ENCODE measurements at places on chromosomes 11 and 22.

DNA sequence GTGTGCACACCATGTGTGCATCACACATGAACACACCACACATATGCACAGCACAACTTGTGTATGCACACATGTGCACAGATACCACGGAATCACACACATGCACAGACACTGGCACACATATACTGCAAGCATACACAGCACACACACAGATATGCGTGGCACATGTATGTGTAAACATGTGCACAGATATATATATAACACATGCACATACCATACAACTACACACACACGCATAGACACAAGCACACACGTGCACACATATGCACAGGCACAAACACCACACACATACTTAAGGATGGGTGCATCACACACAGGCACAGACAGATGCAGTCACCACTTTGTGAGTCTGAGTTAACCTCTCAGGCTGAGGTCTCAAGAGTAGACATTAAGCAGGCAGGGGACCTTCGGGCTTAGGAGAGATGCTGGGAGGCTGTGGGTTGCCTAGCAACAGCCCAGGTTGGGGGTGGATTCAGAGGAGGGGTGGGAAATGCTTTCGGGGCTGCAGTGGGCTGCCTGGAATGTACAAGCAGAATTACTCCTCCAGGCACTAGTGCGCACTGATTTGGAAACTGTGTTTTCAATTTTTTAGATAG, 82.9 kb downstream of the MYO18B start:
- DNase-seq: no peak

GRCh38 chr11:68825571-68825970, 16.1 kb downstream of the CPT1A start:
- DNase-seq: no peak

GRCh38 chr11:109526931-109527330, 104.9 kb downstream of the C11orf87 start:
- DNase-seq: no peak

DNA sequence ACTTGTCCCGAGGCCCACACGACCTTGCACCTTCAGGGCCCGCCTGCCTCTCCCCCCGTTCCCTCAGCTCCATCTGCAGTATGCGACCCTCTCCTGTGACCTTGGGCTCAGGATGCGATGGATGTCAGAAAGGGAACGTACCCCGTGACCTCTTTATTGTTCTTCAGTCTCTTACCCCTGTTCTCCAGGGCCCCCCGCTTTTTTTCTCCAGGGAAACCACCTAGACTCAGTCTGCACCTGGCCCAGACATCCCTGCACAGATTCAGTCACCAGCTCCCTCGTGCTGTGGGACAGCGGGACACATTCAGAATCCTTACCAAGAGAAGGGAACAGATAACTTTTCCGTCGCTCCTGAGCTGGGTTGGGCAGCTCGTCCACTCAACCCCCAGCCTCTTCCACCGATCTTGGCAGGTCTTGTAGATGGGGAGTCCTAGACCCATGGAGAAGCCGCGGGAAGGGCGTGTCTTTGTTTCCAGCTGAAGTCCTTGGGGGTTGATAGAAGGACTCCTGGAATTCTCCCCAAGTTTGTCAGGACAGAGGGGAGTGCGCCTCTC, 1.4 kb upstream of the PHOX2A start:
- DNase-seq: no peak

DNA sequence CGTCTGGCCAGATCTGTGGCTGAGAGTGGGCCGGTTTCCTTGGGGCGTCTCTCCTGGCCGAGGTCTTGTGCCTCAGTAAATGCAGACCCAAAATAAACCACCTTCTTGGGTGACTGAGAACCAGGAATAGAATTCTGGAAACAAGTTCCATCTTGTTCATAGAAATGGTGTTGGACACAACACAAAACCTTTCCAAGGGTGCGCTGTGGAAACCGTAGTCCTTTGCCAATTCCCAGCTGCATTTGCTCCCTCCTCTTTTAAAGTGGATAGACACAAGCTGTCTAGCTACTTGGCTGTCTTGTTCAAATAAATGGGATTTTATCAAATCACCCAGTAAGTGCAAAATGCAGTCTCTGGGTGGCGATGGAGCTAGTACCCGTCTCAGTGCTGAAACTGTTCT, 300.2 kb downstream of the SHANK2 start:
- DNase-seq: no peak

GRCh38 chr22:27542602-27543001, 259.0 kb downstream of the MN1 start:
- DNase-seq: no peak

DNA sequence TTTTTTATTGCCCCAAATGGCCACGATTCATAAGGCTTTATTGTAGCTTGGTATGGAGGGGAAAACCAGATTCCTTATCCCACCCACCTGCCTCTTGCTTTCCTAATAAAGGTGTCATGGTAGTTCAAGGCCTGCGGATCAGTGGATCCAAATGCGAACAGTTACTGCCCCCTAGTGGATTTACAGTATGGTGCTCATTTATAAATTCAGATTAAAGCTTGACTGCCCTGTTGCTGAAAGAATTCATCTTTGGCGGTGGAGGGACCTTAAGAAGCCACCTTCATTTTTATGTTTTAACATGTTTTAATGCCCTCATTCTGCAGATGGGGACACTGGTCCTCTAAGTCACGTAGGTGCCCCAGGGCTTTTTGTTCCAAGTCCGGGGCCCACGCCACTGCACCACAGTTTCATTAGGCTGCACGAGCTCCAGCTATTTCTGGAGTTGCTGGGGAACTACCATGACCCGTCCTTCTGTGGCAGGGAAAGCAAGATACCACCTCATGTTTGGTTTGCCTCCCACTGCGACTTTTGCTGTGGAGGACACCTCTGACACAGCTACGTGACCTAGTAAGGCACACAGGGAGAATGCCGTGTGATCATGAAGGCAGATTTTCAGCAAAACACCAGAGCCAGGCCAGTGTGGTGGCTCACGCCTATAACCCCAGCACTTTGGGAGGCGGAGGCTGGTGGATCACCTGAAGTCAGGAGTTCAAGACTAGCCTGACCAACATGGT, 15.6 kb upstream of the INCENP start:
- peak; percentile 10 for DNase-seq

GRCh38 chr11:7846003-7846402, 49.3 kb upstream of the OR5P2 start:
- DNase-seq: no peak

DNA sequence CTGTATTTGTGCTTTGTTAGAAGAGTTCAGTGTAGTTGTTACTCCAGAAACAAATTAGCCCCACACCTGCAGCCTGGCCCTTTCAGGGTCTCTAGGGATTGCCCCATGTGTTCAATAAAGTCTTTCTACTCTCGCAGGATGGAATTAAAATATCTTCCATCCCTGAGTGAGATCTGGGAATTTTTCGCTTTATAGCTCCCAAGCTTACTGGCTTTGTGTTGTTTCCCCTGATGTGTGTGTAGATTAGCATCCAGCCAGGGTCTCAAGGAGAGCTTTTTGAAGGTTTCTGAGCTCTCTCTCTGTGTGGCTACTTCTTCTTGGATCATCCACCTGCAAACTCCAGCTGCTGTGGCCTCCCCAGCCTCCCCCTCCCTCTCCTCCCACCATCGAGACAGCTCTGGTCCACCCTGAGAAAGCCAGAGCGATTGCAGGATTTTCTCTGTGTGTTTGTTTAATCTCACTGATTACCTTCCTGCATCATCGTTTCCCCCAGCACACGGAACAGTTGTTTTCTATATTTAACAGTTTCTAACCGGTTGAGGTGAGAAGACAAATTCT, 553.5 kb downstream of the TBC1D22A start:
- no peak for DNase-seq

GRCh38 chr11:67262731-67263675, 3.3 kb upstream of the GRK2 start:
- DNase-seq: peak; percentile 19

- DNase-seq: no peak
Measured at GRCh38 chr11:86668929-86669328, 3.5 kb downstream of the ME3 start.

GRCh38 chr22:44180706-44181032, at the start of gene PARVG:
Gene PARVG (plus strand): TSS chr22:44180925. CDS start chr22:44183330, 2,405 bp downstream.
- DNase-seq: no peak

DNA sequence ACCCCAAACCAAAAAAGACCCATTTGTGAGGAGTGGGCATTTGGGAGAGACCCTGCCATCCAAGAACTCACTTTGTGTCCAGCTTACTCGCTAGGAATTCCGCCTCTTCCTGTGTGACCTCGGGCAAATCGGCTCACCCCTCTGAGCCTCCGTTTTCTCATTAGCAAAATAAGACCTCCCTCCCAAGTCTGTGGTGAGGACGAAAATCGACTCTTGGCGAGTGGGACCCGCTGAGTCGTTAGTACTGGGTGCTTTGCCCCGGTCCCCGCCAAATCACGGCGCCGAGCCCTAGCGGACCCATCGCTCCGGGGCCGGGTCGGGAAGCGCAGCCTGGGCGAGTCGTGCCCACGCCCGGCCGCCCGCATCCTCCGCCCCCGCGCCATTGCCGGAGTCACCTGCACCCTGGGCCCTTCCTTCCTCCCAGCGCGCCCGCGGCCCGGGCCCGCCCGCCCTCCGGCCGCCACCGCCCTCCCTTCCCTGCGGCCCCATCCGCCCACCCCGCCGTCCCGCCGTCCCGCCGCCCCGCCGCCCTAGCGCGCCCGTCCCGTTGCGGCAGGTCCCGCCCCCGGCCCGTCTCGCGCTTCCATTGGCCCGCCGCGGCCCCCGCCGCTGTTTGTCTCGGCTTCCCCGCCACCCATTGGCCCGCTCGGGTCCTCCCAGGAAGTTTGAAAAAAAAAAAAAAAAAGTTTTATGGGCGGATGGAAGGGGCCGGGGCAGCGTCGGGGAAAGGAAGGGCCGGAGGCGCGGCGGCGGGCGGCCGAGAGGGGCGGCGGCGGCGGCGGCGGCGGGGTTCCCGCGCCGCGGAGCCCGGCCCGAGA, 48.9 kb downstream of the TRIOBP start:
- no peak for DNase-seq

GRCh38 chr11:123116486-123116885, 54.5 kb upstream of the HSPA8 start:
- no peak for DNase-seq

GRCh38 chr11:132310390-132311375, 940.3 kb downstream of the NTM start:
- no peak for DNase-seq

DNA sequence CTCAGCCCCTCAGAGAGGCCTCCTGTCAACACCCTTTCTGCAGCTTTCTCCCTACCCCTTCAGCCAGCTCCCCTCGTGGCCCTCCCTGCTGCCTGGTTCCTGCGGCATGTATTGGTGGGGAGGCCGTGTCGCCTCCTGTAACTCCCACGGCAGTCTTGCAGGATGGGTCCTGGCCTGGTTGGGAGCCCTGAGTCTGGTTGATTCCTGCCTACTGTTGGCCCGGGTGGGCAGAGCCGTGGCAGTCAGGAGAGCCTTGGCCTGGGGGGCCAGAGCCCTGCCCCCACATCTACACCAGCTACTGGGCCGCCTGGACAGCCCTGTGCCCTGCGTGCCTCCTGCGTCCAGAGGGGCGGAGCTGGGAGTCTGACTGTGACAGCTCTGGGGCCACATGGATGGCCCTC, 30.3 kb upstream of the GRAMD4 start:
- DNase-seq: no peak

GRCh38 chr11:33893711-33894397, 2.0 kb upstream of the LMO2 start:
- no peak for DNase-seq

GRCh38 chr11:69541001-69541285, 59.5 kb downstream of the LINC01488 start:
- DNase-seq: no peak

DNA sequence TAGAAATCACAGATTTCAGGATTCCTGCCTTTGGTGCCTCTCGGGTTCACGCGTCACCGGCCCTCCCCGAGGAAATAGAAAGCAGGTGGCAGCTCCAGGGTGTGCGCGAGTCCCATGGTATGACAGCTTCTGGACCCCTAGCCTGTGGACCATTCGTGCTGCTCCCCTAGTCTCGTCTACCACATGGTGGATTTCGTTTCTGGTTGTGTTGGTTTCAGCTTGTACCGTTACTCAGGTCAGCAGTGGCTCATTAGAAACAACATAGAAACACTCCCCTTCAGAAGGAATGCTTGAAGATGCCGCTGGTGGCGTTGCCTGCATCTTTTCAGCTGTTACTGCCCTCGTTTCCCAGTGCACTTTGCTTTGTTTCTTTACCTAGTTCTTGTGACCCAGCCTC, 700 bp downstream of the TTC17 start:
- DNase-seq: peak; percentile 4

DNA sequence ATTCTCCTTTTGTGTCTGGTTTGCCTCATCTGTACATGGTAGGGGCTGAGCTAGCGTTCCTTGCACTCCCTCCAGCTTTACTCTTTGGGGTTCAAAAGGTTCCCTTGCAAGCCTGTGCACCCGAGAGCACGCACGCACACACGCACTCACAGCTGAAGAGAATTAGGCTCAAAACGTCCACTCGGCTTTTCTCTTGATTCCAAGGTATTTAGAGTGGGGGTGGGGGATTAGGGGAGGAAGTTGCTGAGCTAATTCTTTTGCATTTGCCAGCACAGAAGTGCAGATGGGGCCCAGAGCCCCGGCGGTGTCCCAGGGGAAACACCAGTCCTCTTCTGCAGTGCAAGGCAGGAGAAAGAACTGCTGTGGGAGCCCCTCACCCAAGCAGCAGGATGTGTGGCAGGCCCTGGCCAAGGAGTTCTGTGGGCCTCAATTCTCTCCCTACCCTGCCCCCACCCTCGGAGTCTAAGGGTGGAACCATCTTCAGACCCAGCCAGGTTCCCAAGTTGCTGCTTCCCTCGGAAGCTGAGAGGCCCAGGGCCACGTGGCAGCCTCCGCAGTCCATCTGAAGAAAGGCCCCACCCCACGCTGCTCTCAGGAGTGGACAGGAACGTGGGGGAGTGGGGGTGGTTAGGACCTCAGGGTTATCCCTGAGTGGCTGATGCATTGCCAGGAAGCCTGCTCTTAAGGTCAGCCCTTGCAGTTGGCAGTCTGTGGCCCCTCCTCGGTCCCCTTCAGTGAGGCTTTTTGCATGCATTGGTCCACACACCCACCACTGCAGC, 3.8 kb upstream of the KCNQ1OT1 start:
- no peak for DNase-seq

- no peak for DNase-seq
Measured at GRCh38 chr11:45646275-45646927, 19.0 kb downstream of the CHST1 start.

DNA sequence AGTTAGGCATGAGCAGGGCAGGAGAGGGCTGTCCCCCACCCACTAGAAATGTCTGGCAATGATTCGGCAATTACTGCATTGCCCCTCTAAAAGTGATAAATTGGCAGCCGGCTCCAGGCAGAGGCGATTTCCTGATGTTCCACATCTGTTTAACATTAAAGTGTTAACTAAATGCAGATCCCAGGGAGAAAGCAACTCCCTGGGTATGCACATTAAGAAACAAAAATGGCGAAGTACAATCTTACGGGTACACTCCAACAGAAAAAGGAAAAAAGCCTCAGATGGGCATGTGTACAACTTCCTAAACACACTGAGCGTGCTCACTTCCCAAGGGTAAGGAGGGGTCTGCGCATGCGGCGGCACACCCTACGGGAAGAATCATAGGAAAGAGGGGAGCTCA, 314.4 kb downstream of the CASP12 start:
- DNase-seq: no peak

- no peak for DNase-seq
Measured at GRCh38 chr11:44674809-44675208, 52.0 kb upstream of the TSPAN18 start.
